D341Med (cell line): ENCODE measurements at places on chromosomes 16 and 17.

GRCh38 chr16:73878611-73879010, 418.0 kb upstream of the PSMD7 start:
- peak; percentile 34 for DNase-seq

- no peak for DNase-seq
These were observed 19.7 kb downstream of the METRNL start for GRCh38 chr17:83099086-83099555.

DNA sequence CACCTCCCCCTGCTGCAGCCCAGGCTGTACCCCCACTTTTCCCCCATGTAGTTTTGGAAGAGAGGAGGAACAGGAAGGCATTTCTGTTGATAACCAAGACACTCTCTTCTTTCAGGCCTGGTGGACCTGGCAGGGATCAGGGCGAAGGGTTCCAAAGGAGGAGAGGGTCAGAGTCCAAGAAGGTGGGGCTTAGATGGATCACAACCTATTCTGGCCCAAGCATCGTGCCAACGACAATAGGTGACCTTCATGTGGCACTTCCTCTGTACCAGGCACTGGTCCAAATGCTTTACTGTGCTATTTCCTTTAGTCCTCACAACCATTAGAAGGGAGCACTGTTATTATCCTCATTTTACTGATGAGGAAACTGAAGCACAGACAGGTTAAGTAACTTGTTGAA, 84.3 kb downstream of the TMEM132E start:
- DNase-seq, result no peak

DNA sequence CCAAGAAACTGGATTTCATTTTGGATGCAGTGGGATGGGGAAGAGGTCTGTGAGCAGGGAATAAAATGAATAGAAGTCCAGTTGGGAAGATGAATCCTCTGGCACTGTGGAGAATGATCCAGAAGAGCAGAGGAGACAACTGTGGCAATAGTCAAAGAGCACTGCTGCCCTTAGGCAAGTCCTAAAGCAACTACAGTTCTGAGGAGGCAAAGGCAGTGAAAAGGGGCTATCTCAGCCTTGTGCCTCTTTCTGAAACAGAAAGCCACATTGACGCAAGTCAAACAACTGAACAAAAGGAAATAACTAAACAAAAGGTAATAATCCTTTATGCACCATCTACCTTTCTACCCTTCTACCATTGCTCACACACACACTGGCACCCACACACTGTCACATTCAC, 238.0 kb upstream of the AXIN2 start:
- no peak for DNase-seq

DNA sequence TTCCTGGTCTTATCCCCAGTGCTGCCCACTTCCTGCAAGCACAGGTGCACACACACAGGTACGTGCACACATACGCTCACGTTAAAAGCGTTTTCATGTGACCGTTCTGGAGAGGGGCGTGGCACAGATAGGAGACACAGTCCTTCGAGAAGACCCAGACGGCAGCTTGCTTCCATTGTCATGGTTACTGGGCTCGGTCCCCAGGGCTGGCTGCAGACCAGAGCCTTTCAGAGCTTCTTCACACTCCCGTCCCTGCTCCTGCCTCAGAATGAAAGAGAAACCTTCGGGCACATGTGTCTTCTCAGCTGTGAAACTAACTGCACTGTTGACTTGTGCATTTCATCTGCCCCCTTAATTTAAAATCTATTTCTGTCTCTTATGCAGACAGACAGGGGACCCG, 154.2 kb downstream of the PITPNC1 start:
- DNase-seq, result no peak

DNA sequence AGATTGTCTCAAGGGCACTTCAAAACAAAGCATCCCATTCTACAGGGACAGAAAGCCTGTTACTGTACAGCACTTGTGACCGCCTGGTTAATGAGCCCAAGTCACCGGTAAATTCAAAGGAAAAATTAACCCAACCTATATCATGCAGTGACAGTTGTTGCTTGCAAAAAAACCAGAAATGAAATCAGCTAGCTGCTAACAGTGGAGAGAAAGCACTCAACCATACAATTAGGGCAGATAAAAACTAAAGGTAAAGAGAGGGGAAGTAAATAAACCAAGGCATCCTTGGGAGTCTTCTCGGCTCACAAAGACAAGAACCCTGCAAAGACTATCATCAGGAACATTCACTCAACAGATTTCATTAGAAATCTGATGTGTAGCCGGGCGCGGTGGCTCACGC, 5.9 kb downstream of the RETREG3 start:
- DNase-seq, result no peak

DNA sequence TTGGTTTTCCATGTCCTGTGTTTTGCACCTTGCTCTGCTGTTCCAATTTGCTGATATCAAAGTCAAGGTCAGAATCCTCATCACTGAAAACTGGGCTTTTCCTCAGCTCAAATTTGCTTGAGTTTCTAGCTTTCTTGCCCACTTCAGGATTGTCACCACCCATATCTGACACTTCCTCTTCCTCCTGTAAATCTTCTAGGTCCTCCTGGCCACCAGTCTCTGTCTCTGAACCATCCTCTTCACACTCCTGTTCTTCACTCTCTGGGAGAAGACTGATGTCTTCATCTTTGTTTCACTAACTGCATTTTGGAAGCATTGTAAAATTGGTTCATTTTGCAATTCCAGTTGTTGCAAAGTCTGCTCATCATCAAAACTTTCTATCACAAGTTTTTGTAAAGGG, 63.4 kb upstream of the RBL2 start:
- no peak for DNase-seq

GRCh38 chr16:66534376-66534799, 15.5 kb downstream of the TK2 start:
- DNase-seq, result no peak

DNA sequence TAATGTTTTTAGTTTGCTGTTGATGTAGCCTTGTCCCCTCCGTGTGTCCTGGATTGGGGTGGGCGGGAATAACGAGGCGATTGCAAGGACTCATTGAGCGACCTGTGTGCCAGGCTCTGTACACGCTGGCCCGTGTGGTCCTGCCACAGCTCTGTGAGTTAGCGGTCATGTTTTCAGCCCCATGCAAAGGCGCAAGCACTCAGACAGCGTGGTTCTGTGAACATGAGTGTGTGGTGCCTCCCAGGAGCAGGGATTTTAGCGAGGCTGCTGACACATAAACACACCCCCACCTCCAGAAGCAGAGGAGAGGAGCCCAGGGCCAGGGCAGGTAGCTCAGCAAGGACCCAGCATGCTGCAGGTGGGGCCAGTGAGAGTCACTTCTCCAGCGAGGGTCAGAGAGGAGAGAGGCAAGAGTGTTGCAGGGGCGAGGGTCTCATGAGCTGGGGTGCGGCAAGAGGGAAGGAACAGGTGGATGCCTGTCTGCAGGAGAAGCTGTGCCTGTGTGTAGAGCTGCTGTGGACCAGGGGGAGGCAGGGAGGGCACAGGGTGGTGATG, 115.3 kb downstream of the OR1D5 start:
- no peak for DNase-seq

- no peak for DNase-seq
These were observed 300.9 kb downstream of the C16orf95 start for GRCh38 chr16:87016046-87017035.

- no peak for DNase-seq
These were observed 20.2 kb upstream of the CCL1 start for GRCh38 chr17:34383216-34383615.

GRCh38 chr16:15907863-15908478, 19.6 kb upstream of the CEP20 start:
- peak; percentile 51 for DNase-seq

DNA sequence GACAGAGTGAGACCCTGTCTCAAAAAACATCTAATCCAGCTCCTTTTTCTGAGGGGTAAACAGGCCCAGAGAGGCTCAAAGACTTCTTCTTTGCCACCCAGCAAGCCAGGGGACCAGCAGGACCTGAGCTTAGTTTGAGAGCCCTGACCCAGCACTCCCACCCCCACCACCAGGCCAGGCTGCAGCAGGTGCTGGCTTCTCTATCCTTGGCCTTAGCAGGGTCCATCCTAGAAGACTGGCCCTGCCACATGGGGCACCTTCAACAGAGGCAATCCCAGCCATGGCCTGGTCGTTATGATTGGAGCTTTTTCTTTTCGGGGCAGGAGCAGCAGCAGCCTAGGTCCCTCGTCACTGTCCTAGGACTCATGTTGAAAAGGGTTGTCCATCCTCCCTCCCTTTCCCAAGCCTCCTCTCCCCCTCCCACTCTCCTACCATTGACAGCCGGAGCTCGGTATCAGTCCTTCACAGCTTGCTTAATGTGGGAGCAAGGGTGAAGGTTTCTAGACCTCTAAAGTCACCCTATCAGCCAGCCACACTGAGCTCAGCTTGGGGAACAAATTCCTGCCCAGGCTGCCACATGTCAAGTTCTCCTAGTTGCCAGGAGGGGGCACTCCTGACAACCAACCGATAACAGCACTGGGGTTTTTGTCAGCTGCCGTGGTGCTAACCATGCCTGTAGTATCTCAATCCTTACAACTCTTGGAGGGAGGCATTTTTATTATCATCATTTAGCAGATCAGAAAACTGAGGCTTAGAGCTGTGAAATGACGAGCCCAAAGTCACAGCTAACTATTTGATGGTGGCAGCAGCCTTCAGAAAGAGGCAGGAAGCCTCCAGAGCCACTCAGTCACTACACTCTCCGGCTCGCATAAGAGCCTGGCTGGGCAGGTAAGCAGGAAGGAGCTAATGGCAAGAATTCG, 11.2 kb downstream of the MRPL27 start:
- DNase-seq, result peak; percentile 89

- peak; percentile 87 for DNase-seq
These were observed 108.0 kb upstream of the CIBAR2 start for GRCh38 chr16:85220125-85220839.

DNA sequence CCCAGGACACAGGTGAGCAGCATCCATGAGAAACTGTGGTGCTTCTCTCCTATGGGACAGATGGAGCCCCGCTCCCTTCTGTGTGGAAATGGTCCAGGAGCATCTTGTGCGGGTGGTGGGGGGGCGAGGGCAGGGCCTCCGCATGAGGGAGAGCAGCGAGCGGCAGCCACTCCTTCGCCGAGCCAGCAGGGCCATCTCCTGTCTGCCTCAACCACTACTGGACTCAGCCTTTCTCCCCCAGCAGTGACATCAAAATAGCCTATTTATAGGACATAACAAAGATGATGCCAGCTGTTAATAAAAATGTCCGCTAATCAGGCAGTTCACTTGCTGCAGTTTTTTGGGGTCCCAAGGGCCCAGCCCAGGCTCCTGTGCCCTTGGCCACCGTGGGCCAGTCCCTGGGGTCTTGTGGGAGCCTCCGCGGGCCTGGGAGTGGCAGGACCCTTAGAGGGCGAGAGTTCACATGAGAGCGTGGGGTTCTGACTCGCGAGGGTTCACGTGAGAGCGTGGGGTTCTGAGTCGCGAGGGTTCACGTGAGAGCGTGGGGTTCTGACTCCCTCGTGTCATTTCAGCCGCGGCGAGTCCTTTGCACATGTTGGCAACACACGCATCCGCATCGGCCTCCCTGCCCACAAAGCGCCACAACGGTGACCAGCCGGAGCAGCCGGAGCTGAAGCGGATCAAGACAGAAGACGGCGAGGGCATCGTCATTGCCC, 47.4 kb downstream of the WDR45B start:
- no peak for DNase-seq

DNA sequence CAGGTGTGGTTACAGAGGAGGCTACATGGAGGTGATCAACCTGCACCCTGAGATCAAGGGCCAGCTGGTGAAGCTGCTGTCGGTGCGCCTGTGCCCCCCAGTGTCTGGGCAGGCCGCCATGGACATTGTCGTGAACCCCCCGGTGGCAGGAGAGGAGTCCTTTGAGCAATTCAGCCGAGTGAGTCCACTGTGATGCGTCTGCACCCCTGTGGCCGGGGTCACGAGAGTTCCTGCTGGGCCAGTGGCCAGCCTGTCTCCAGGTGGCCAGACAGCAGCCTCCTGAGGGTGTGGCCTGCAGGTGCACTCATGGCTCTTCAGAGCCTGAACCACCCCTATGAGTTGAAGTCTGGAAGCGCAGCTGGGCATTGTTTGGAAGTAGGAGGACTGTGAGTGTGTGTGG, 38.1 kb downstream of the GPT2 start:
- no peak for DNase-seq

DNA sequence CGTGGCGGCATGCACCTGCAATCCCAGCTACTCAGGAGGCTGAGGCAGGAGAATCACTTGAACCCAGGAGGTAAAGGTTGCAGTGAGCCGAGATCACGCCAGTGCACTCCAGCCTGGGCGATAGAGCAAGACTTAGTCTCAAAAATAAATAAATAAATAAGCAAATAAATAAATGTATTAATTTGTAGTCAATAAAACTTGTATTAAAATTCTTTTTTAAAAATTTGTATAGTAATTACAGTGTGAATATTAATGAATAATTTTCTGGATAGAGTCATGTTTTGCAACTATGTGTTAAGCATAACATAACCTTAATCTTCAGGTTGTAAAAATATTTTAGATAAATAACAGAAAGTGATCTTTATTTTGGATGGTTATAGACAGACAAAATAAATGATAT, 27.2 kb upstream of the DUSP14 start:
- no peak for DNase-seq

DNA sequence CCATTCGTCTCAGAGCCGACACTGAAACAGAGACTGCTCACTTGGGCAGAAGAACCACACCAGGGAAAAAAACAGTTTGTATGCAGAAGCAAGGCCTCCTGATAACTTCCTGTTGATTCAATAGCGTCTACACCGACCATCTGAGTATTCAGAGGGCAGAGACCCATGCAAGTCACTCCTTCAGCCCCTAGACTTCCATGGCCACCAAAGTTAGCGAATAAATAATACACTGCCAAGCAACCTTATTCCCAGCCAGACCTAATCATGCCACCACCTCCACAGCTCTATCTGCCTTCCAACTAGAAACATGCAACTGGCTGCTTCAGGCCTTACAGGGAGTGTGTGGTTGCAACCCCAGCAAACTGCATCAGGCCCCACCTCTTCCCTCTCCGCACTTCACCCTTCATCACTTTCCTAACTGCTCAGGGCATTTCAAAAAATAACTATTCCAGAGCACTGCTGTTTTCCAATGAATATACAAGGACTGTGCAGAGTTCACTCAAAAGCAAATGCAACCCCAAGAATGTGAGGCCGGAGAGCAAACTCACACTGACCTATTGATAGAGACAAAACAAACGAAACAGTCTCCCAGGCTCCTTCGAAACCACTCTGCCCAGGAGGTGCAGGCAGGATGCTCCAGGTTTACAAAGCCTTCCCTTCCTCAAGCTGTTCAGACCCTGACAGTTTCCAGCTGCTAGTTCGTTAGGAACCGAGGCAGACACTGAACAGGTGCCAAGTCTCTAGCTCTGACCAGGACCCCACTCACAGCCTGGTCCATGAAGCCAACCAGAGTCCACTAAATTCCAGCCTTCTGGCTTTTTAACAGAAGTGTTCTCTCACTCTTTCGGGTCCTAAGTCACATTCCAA, 3.6 kb downstream of the USP7 start:
- DNase-seq, result no peak

- no peak for DNase-seq
These were observed 1.2 kb downstream of the RABEP2 start for GRCh38 chr16:28923652-28924398.

DNA sequence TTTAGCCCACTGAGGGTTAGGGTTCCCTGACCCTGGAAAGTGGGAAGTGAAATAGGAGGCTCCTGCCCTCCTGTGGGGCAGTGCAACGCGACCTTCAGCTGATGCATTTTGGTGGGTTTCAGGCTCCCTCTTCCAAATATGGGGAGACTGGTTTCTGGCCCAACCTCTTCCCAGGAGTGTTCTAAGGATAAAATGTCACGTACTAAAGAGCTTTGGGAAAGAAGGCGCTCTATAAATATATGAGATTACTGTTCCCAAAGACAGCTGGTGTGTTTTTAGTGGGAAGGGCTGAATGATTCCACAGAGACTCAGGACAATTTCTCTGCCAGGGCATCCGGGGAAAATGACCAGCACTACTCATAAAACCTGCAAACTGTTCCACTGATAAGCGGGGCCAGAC, 9.8 kb downstream of the SLC35B1 start:
- no peak for DNase-seq
